Adrenal gland (tissue), 19 donors: ENCODE measurements at places on chromosomes 12 and 14. TPM values are rescaled to one million over a fixed set of nuclear protein-coding genes. Genes with fewer than 3 reads are reported as not detected.

Gene STYK1
- polyA plus RNA-seq, result 0.08 TPM

Gene SYNDIG1L
- polyA plus RNA-seq, result 0.05 TPM

Gene AMDHD1
- 14.4 TPM for polyA plus RNA-seq

Gene SIRT4
- polyA plus RNA-seq, result 2.9 TPM

Gene DHH
- polyA plus RNA-seq, result 0.16 TPM

DNA sequence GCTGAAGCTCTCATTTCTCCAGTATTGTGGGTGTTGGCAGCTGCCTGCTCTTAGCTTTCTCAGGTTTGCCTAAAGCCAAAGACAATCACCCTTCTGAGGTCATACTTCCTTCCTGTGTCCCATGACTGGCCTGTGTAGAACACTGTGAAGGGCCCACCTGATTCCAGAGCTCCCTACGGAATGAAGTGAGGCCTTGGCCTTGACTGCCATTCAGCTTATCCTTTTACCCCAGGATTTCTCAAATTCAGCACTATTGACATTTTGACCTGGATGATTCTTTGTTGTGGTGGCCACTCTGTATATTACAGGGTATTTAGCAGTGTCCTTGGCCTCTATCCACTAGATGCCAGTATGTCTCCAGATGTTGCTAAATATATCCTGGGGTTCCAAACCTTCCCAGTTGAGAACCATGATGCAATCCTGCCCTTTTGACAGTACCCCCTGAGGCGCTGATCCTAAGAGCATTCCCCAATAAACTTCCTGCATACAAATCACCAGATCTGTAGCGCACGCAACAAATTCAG, 112.3 kb upstream of the KRR1 start:
- no peaks in the 10 kb centered on the region for H3K36me3 ChIP-seq
- no peaks in the 10 kb centered on the region for H3K27me3 ChIP-seq
- peaks cover 4% of the 10 kb centered on the region for H3K4me1 ChIP-seq
- H3K27ac ChIP-seq, result no peak overlapping the region
- no peak overlapping the region for H3K4me3 ChIP-seq

- no peak overlapping the region for H3K4me3 ChIP-seq
- DNase-seq, result no peak
- no peaks in the 10 kb centered on the region for H3K27me3 ChIP-seq
- H3K36me3 ChIP-seq, result no peaks in the 10 kb centered on the region
- peaks cover 42% of the 10 kb centered on the region for H3K4me1 ChIP-seq
- no peak overlapping the region for H3K27ac ChIP-seq
Measured at GRCh38 chr14:71361336-71361735, 454.1 kb downstream of the PCNX1 start.

- H3K4me3 ChIP-seq, result no peak overlapping the region
- DNase-seq, result no peak
- H3K27me3 ChIP-seq, result peaks cover 3% of the 10 kb centered on the region
- H3K4me1 ChIP-seq, result no peaks in the 10 kb centered on the region
- H3K27ac ChIP-seq, result no peak overlapping the region
- no peaks in the 10 kb centered on the region for H3K36me3 ChIP-seq
Measured at GRCh38 chr12:130959632-130960031, 5.9 kb downstream of the ADGRD1 start.

GRCh38 chr14:58918066-58918738, 270.3 kb upstream of the DAAM1 start:
- no peak overlapping the region for H3K27ac ChIP-seq
- no peaks in the 10 kb centered on the region for H3K4me1 ChIP-seq
- no peak for DNase-seq

DNA sequence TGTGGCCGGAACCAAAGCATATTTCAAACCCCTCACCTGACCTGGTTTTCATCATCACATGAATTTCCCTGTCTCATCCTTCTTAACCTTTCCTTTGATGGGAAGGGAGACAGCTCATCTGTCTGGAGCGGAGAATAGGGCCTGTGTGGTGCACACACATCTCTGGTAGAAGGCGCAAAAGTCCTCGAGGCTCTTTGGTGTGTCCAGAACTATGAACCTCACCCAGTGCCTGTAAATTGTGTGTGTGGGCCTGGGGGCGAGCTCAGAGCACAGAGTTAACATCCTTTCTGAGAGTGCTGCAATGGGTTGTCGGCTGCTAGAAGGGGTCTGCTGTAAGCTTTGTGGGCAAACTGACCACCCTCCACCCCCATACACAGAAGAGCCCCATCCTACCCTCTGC, 749 bp downstream of the GALNT6 start:
- no peak overlapping the region for H3K27ac ChIP-seq
- H3K4me3 ChIP-seq, result no peak overlapping the region
- no peaks in the 10 kb centered on the region for H3K27me3 ChIP-seq
- no peak for DNase-seq
- no peaks in the 10 kb centered on the region for H3K36me3 ChIP-seq
- H3K4me1 ChIP-seq, result no peaks in the 10 kb centered on the region

DNA sequence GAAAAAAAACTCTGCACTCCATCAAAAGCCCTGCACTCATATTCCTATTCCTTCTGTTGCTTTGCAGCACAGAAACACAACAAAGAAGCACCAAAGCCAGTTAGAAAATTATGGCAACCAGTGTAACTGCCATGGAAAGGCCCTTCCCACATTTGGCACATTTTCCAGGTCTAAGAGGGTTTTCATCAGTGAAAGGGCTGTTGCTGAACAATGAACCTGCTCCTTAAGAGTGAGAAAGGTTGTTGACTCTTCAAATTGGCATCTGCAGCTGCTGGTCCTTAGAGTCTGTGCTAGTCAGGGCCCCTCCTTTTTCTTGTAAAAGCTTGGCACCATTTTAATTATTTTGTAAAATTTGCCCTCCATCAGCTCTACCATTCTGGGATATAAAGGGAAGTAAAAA, 378.7 kb upstream of the KITLG start:
- no peaks in the 10 kb centered on the region for H3K36me3 ChIP-seq
- no peak overlapping the region for H3K4me3 ChIP-seq
- no peaks in the 10 kb centered on the region for H3K27me3 ChIP-seq
- DNase-seq, result no peak
- peaks cover 6% of the 10 kb centered on the region for H3K4me1 ChIP-seq

DNA sequence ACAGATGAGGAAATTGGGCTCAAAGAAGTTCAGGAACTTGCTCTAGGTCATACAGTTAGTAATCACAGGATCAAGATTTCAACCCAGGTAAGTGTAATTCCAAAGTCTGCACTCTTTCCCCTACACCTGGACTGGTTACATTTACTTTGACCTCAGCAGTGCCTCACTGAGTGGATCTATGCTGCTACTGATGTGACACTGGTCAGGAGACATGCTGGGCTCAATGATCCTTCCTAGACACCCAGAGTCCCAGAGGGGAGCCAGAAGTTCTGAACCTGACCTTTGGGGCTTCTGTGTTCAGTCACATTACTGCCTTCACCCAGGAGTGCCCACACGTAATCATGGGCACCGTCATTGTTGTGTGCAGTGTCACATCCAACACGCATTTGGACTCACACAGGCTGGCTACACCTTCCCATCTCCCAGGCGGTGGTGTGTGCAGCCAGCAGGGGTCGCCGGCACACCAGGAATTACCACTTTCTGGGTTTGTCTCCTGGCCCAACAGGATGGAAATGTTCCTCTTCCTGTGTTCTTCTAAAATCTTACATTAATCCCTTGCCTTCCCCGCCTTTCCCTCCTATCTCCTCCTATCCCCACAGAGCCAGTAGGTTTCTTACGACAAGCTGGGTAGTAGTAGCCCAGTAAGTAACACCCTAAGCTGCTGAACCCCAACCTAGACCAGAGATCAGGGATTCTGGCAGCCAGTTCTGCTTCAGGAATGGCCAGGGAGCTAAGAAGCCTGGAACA, 25.6 kb downstream of the CALCOCO1 start:
- H3K27me3 ChIP-seq, result peaks cover 36% of the 10 kb centered on the region
- no peaks in the 10 kb centered on the region for H3K4me1 ChIP-seq
- DNase-seq, result peak; percentile 81

GRCh38 chr14:20711685-20712084, 23.1 kb downstream of the ANG start:
- H3K27me3 ChIP-seq, result no peaks in the 10 kb centered on the region
- no peak overlapping the region for H3K4me3 ChIP-seq
- H3K27ac ChIP-seq, result no peak overlapping the region
- H3K36me3 ChIP-seq, result no peaks in the 10 kb centered on the region
- no peak for DNase-seq
- H3K4me1 ChIP-seq, result no peaks in the 10 kb centered on the region

DNA sequence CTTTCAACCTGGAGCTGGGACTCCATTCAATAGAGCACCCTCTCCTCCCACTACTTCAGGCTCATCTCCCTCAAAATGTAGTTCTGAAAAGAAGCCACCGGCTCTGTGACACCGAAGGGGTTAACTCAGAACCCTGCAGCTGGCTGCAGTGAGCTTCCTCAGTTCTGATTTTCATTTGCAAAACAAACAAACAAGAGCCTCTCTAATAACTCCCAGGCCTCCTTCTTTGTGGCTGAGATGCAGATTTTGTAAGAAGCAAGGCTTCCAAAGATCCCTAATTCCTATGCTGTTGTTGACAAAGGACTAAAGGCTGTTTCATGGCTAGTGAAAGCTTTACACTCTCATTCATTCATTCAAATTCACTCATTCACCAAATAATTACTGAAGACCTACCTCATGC, 333.4 kb upstream of the TBX3 start:
- H3K27ac ChIP-seq, result no peak overlapping the region
- H3K27me3 ChIP-seq, result no peaks in the 10 kb centered on the region
- no peak for DNase-seq
- H3K36me3 ChIP-seq, result no peaks in the 10 kb centered on the region

DNA sequence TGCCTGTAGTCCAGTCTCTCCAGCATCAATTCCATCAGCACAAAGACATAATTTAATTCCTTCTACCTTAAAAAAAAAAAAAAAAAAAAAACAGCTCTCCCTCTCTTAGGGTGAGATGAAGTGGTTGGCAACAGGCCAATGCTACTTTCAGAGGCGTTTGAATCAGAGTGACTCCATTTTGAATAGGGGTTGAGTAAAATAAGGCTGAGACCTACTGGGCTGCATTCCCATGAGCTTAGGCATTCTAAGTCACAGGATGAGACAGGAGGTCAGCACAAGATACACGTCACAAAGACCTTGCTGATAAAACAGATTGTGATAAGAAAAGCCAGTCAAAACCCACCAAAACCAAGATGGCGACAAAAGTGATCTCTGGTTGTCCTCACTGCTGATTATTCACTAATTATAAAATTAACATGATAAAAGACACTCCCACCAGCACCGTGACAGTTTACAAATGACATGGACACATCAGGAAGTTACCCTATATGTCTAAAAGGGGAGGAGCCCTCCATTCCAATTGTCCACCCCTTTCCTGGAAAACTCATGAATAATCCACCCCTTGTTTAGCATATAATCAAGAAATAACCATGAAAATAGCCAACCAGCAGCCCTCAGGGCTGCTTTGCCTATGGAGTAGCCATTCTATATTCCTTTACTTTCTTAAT, 6.9 kb upstream of the TCL1B start:
- peak; percentile 42 for DNase-seq
- H3K4me1 ChIP-seq, result peaks cover 19% of the 10 kb centered on the region
- H3K36me3 ChIP-seq, result no peaks in the 10 kb centered on the region

DNA sequence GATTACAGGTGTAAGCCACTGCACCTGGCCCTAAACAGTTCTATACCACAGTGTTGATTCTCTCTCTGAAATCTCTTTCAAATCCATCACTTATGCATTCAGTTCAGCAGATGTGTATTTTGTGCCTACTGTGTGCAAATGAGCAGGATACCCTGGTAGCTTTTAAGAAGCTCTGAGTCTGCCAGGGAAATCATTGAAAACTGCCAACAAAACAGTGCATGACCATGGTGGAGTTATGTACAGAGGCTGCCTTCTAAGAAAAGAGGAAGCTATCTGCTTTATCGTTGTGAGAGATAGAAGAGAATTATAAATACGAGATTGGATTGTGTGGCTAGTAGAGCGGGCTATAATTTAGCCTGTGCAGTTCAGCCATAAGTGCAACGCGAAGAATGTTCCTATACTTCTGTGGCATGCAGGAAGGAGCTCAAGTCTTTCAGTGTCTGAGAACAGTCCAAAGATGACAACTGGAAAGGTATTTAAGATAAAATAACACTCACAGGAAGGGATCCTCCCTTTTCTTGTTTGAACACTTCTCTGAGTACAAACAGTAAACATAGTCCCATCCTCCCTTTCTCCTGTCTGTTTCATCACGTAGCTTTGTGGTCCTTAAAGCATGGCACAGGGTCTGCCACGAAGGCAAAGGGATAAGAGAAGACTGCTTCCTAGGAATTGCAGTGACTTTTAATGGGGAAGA, 4.3 kb downstream of the DIP2B start:
- no peak for DNase-seq
- no peaks in the 10 kb centered on the region for H3K36me3 ChIP-seq
- H3K27me3 ChIP-seq, result no peaks in the 10 kb centered on the region
- H3K4me3 ChIP-seq, result no peak overlapping the region
- no peak overlapping the region for H3K27ac ChIP-seq
- H3K4me1 ChIP-seq, result peaks cover 19% of the 10 kb centered on the region
